Epithelial cell of proximal tubule (primary cell): ENCODE measurements at places on chromosomes 5 and 9.

- DNase-seq, result no peak
Observed at GRCh38 chr5:169606279-169606678, 22.7 kb downstream of the SPDL1 start.

GRCh38 chr5:89613222-89613956 lies 730.4 kb upstream of the MEF2C start:
- DNase-seq, result peak; percentile 12

- no peak for DNase-seq
Observed at GRCh38 chr9:33877727-33878489, 60.9 kb downstream of the UBE2R2 start.

- DNase-seq, result no peak
Observed at GRCh38 chr5:175344331-175345195, 99.4 kb downstream of the DRD1 start.

GRCh38 chr5:112923148-112923917 lies 1.3 kb upstream of the REEP5 start:
- DNase-seq, result no peak
